ENCODE measurements at places on chromosomes 5 and 9.

DNA sequence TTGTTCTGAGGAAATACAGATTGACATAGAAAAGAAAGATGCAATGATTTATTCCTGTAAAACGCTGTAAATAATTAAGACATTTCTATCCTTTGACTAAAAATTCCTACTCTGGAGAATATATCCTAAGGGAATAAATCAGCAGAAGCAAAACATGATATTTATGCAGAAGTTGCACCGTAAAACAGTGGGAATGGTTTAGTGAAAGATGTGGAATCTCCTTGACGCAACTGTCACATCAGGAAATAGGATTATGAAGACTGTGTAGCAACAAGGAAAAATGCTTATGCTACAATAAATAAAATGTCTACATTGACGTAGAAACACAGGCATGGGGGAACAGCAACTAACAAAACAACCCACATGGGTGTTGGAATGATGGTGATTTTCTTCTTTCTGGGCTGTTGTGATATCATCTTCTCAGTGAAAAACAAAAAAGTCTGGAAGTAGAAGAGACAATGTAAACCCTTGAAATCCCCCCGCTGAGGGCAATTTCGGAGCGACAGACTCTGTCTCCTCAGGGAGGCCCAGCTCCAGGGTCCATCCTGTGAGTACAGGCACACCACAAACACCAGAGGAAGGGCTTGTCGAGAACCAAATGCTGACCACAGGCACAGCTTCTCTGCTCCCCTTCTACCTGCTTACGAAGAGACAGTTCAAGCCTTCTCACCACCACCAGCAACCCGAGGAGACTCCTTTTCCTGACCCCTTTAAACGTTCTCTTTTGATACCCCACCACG, 25.2 kb downstream of the COL23A1 start:
- no peak for DNase-seq

DNA sequence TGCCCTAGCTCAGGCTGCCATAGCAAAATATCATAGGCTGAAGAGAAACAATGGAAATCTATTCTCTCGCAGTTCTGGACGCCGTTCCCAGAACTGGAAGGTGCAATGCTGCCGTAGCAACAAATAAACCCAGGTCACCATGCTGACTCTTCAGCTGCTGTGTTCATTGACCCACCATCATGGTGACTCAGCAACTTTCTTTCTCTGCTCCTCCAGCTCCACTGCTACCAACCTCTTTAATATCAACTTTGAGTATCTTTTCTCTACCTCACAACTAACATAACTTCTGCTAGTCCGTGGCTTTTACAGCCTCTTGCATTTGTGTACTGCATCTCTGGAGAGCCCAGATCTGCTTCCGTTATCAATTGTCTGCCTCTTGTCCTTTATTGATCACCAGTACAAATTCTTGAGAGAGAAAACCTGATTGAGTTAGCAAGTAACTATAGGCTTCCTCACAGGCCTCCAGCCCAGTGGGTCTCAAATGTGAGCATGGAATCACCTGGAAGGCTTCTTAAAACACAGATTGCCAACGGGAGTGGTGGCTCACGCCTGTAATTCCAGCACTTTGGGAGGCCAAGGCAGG, 47.3 kb upstream of the SLC30A5 start:
- peak; percentile 6 for DNase-seq

DNA sequence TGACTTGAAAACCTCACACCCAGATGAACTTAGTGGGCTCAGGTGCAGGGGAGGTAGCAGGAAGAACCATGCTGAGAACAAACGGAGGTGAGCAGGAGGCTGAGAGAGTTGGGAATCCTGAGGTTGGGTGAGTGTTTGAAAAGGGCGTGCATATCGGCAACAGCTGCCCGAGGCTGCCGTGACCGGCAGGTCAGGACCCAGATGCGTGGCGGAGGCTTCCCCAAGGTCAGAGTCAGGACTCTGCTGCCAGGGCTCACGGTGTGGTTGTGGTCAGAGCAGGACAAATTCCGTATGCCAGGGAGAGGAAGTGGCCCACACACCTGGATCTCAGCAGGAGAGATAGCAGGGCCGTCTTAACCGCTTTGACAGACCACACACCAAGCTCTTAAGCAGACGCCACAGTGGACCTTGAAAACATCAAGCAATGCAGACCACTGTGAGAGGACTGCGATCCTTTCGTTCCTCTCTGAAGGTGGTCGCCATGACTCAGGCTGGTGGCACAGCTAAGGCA, 43.1 kb downstream of the ADAMTS16 start:
- DNase-seq = no peak

- no peak for DNase-seq
Observed at GRCh38 chr9:106130374-106130773, 436.0 kb downstream of the TMEM38B start.

DNA sequence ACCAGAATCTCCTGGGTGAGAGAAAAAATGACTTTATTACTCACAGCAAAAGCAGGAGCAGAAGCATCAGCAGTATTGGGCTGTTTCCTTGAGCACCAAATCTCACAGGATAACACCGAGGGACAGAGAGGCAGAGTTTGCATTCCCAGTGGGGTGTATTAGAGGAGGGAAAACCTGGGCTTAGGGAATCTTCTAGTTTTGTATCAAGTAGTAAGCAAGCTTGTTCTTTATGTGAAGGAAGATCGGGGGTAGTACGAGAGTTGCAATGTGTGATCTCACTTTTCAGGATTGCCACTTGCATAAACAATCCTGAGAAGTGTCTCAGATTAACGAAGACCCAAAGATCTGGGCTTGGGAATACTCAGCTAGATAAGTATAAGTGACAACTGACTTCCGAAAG, 1163.0 kb downstream of the TAF11L14 start:
- DNase-seq = no peak

GRCh38 chr9:126853667-126854066, 6.8 kb upstream of the ZBTB34 start:
- no peak for DNase-seq

DNA sequence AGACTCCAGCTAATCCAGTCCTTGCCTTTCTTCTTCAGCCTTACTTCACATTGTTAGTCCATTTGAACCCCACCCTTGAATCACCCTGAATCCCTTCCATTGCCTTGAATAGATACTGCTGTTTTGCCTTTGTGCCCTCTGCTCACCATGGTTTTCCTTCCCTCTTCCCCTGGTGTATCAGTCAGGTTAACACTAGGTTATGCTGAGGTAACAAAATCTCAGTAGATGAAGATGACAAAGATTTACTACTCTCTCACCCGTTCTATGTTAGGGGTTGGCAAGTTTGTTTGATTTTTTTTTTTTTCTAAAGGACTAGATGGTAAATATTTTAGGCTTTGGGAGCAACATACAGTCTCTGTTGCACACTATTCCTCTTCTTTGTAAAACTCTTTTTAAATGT, 3.3 kb upstream of the VLDLR start:
- no peak for DNase-seq

GRCh38 chr9:107931071-107931715, 441.6 kb upstream of the KLF4 start:
- DNase-seq = no peak

- DNase-seq = peak; percentile 86
Observed at GRCh38 chr5:96614110-96614691, 48.0 kb upstream of the CAST start.

- DNase-seq = no peak
Observed at GRCh38 chr5:17070647-17071046, 134.6 kb upstream of the MYO10 start.

DNA sequence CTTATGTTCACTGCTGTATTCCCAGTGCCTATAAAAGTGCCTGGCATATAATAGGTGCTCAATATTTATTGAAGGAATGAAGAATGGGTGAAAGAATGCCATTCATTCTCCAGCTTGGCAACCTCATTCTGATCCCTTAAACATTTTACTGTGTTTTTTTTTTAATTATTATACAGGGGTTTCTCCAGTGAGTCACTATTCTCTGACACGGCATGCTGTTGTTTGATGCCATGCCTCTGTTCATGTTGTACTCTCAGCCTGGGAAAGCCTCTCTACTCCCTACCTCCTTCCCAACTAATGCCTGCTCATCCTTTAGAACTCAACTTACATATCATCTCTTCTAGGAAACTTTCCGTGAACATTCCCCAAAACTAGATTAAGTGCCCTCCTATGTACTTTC, 70.2 kb upstream of the PHF24 start:
- DNase-seq = no peak

- no peak for DNase-seq
Observed at GRCh38 chr5:88092358-88092757, 176.3 kb downstream of the TMEM161B start.

- DNase-seq = no peak
Observed at GRCh38 chr5:68074048-68074632, 141.4 kb upstream of the PIK3R1 start.

DNA sequence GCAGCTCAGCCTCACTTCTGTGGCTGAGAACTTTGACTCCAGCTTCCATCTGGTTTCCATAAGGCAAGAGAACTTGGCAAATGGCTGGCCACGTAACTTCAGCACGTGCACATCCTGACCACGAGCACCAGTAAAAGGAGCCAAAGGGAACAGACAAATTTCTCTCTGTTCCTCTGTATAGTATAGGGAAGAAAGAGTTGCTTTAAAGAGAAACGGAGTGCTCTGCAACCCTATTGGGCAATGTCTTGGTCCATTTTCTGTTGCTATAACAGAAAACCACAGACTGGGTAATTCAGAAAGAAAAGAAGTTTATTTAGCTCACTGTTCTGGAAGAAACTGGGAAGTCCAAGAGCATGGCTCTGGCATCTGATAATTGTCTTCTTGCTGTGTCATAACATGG, 558.7 kb downstream of the ACTL7B start:
- DNase-seq = peak; percentile 88

- DNase-seq = no peak
Observed at GRCh38 chr5:139897342-139897741, 101.7 kb downstream of the PSD2 start.

DNA sequence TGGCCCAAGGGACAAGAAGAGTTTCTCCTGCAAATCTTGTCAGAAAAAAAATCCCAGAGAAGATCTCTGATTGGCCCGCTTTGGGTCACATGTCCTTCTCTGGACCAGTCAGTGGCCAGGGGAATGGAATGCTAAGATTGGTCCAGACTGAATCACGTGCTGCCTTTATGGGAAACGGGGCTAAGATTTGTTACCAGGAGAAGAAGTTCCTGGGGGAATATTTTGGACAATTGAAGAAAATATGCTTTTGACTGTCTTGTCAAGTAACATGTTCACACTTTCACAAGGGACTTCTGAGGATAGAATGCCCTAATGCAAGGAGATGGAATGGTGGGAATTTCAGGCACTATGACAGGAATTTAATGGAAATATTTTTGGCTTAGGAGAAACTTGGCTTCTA, 74.1 kb upstream of the SH3PXD2B start:
- DNase-seq = no peak

DNA sequence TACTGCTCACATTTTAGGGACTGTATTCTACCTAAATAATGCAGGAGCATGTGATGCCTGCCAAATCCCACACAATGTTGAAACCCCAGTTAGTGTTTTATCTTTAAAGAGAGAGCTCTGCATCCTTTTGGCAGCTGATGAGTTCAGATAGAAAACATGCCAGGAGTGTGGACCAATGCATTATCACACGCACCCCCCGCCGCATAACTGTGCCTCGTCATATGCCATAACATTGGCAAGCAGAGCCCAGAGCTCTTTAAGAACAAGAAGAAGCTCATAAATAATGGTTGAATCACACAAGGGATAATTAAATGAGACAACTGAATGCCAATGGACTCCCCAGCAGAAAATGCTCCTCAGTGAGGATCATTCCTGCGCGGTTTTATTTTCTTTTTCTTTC, 52.8 kb upstream of the RORB start:
- no peak for DNase-seq

DNA sequence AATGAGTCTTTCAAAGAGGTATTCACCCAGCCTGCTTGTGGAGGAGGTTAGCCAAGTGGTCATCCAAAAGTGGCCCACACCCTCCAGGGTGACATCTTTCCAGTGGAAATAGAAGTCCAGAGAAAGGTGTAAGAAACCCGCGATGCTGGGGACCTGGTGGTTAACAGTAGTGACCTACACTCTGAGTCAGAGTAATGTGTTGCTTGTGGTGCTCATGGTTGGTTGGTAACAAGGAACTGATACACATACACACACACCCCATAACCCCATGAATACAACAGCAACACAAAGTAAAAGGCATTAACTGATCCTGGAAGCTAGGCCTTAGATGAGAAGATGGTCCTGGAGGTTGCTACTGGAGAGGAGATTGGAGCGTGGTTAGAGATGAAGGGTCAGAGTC, 26.9 kb downstream of the MRPS30 start:
- no peak for DNase-seq

DNA sequence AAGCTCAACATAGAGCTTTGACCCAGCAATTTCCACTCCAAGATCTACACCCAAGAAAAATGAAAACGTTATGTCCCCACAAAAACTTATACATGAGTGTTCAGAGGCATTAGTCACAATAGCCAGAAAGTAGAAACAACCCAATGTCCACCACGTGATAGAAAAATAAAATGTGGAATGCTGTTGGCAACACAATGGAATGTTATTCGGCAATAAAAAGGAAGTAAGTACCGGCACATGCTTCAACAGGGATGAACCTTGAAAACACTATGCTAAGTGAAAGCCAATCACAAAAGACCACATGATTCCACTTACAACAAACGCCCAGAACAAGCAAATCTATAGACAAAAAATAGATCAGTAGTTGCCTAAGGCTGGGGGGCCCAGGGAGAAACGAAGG, 6.0 kb downstream of the UBQLN1 start:
- DNase-seq = no peak

DNA sequence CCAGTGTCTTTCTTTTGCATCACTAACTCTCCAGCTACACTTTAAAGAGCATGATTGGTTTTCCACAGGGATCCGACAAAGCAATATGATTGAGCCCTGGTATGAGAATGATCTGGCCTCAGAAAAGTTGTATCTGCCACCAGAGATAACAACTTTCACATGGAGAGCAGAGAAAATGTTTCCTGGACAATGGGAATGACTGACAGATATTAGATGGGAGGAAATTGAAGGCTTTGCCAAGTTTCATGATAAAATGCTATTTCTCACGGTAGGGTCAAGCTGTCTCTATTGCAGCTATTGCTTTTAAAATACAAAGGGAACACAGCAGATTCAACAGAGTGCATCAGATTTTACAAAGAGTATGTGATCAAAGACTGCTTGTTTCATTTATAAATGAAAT, 56.4 kb upstream of the GLIS3 start:
- no peak for DNase-seq

- no peak for DNase-seq
Observed at GRCh38 chr5:83595217-83595616, 123.7 kb downstream of the VCAN start.

DNA sequence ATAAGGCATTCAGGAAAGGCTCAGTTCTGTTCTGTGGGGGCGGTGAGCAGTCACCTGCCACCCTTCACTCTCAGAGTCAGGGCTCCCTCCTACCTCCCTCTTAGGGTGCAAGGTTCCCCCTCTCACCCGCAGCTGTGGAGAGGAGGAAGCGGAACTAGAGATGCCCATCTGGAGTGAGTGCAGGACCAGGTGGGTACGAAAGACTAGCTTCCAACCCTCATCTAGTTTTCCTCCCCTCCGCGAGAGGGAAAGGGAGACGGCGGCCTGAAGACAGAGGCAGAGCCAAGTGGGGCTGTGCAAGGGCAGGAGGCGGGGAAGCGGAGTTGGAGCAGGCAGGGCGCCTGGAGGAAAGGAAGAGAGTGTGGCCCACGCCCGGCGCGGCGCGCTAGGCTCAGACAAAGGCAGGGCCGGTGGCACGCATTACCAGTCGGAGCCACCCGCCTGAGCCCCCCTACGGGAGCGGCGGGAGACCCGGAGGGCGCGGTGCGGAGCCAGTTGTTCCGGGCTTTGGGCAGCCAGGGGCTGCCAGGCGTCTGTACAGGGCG, 7.3 kb downstream of the PRR7 start:
- DNase-seq = no peak

GRCh38 chr5:174520420-174521396, 203.7 kb upstream of the MSX2 start:
- DNase-seq = no peak

Measured in suppressor macrophage treated with lipopolysaccharide for 4 hours (primary cell).